ENCODE measurements at places on chromosomes 3 and 15.

GRCh38 chr15:51192521-51193280, 98.0 kb upstream of the TNFAIP8L3 start:
- peak; percentile 84 for DNase-seq

GRCh38 chr3:150005243-150006112, 34.8 kb upstream of the PFN2 start:
- peak; percentile 58 for DNase-seq

GRCh38 chr3:155495387-155495786, 201.9 kb upstream of the STRIT1 start:
- DNase-seq = peak; percentile 22

DNA sequence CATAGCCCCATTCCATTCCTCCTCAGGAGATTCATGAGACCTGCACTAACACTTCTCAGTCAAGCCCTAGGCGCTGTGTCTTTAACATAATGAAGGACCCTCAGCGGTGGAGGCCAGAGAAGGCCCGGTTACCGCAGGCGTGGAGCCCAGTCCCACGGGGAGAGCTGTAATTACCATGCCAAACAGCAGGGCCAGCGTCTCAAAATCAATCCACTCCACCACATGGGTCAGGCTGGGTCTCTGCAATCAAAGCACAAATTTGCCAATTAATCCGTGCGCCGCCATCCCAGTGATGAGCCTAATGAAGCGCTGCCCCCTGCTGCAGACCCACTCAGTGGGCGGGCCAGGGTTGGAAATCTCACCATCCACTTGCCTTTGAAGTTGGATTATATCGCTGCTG, 109.7 kb downstream of the OCA2 start:
- DNase-seq = no peak

- no peak for DNase-seq
Observed at GRCh38 chr3:121496786-121497185, 49.0 kb downstream of the POLQ start.

GRCh38 chr15:52523647-52524046, 5.0 kb downstream of the MYO5A start:
- no peak for DNase-seq

DNA sequence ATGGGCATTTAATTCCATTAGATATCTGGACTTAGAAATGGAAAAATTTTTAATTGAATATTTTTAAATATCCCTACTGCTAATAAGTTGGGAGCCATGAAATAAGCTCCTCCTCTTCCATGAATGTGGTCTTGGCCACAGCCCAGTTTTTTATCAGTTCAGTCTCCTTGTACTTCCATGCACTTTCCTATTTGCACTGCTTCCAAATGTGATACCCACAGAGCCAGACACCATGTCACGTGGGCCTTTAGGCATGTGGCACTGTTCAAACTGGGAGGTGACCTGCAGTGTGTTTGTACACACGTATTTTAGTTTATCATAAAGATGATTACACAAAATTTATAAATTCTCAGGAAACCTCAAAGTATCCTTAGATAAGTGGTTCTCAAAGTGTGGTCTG, 80.1 kb upstream of the DGKG start:
- no peak for DNase-seq

DNA sequence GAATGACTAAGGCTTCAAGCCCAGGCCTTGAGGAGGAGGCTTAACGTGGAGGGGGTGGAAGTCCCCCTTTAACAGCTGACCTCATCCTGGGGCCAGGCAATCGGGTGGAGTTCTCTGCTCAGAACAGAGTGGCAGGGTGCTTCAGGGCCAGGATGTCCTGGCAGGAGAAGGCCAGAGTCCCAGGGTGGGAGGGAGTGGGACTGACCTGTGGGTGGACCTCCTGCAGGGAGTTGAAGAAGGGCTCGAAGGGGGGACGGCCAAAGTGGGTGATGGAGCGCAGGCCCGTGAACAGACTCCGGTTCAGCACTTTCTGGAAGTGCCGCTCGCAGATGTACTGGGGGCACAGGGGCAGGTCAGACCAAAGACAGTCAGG, 19.6 kb downstream of the DUOX2 start:
- no peak for DNase-seq
